Kasumi-1 (cell line): ENCODE measurements at places on chromosomes 16 and 17.

DNA sequence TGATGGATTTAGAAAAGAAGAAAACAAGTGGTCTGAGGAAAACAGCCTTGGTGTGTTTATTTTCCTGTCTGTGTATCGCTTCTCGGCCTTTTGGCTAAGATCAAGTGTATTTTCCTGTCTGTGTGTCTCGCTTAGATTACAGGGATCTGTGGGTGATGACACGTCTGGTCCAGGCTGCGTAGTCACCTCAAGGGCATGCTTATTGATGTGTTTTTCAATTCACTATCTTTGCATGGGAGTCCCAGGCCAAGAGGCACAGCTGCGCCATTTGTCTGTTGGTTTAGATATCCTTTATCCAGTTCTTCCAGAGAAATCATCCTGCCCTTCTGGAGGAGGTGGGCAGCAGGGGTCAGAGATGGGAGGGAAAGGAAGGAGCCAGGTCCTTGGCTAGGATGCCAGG lies 47.1 kb upstream of the STH start:
- no peak for DNase-seq

DNA sequence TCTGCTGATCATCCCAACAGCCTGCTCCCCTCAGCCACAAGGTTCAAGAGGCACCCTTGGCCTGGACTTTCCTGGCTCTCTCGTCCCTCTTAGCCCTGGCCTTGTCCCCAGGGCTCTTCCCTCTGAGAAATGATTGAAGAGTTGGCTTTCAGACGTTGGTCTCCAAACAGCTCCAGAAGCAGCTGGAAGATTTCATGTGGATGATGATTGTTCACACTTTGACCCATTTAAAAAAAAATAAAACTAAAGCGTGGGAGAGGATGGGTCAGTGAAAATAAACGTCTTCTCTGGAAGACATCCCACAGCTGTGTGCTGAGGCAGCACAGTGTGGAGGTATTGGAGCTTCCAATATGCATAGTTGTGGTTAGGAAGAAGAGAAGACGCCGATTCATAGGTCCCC lies 54.7 kb upstream of the CDH11 start:
- DNase-seq = no peak

- no peak for DNase-seq
Measured at GRCh38 chr17:70820276-70820675, 650.9 kb downstream of the KCNJ2 start.

GRCh38 chr16:14489460-14489859 lies 140.6 kb downstream of the PARN start:
- peak; percentile 14 for DNase-seq

- peak; percentile 42 for DNase-seq
Measured at GRCh38 chr17:40063187-40063771, 514 bp downstream of the THRA start.

DNA sequence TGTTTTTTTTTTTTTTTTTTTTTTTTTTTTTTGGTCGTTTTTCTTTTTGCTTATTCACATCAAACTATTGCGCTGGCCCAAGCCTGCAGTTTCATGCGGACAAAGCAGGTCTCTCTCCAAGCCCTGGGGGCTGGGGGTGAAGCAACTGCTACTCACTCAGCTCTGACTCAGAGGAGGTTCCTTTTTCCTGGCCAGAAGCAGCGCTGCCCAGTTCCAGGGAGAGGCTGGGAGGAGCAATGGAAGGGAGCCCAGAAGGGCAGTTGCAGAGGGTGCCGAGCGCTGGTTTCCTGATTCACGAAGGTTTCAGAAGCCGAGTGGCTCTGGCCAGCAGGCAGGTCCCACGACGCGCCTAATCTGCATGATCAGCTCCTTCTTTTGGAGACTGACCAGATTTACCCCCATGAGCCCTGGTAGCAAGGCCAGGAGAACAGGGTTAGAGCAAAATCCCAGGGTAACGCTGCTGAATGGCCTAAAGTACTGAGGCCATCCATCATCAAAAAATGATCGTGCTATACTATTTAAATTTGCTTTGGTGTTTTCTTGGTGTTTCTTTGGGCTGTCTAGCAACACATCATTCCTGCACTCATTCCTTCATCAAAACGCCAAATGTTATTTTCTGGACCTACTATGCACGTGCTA lies 144.7 kb upstream of the SOX9 start:
- DNase-seq = no peak

- DNase-seq = no peak
Measured at GRCh38 chr17:64015447-64015846, 5.0 kb downstream of the ICAM2 start.

- no peak for DNase-seq
Measured at GRCh38 chr17:15350777-15351477, 9.5 kb upstream of the TEKT3 start.

DNA sequence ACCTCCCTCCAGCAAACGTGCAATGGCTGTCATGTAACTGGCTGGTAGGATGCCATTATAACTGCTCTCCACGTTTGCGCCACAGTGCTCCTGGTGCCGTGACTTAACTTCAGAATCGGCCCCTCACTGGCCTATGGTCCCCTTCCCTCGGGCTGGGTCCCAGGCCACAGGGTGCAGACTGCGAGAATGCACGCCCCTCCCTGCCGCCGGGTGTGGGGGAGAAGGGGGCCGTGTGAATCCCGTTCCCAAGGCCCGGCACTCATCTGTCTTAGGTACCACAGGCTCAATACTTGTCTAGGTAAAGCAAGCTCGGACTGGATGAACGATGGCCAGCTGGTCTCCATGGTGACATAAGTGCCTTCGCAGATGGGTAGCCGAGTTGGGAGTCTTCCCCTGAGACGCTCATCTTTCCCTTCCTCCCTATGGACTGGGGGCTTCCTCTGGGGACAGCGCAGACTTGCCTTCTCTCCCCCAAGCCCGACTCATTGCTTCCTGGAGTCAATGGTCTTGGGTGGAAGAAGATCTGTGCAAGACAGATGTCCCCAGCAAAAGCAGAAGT lies 37.8 kb downstream of the TIMM22 start:
- DNase-seq = no peak

- DNase-seq = peak; percentile 45
Measured at GRCh38 chr16:19804538-19805323, 79.9 kb downstream of the GPRC5B start.
